ENCODE measurements at places on chromosomes 16 and 17. TPM values are rescaled to one million over a fixed set of nuclear protein-coding genes. Genes with fewer than 3 reads are reported as not detected.

DNA sequence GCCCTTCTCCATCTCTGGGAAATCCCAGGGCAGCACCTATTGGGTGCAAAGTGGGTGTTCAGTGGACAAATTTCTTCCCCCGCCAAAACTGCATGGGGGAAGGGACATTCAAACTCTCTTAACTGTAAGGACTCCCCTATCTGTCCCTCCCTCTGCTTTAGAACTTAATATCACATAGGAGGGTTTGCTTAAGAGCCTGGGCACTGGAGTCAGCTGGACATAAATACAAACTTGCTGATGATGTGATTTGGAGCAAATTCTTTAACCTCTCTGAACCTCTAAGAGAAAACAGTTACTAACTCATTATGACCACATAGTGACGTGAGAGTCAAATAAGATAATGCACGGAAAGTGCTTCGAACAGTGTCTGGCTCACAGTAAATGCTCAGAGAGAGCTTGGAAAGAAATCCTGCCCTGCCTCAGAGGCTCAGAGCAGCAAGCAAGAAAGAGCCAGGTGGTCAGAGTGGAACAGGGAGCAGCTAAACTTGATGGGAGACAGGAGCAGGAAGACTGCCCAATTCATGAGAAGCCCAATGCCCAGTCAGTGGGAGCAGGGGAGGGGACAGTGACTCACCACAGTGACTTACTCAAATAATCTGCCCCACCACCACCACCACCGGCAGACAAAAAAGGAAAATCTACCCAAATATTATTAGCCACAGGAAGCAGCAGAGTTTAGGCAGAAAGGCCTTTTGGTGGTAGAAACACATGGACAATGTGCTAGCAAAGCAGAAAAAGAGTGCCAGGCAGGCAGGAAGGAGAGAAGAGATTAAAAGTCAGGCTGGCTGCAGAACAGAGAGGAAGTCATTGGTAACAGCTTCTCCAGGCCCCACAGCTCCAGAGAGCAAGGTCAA, 23.9 kb upstream of the CCL1 start:
- DNase-seq, result no peak

DNA sequence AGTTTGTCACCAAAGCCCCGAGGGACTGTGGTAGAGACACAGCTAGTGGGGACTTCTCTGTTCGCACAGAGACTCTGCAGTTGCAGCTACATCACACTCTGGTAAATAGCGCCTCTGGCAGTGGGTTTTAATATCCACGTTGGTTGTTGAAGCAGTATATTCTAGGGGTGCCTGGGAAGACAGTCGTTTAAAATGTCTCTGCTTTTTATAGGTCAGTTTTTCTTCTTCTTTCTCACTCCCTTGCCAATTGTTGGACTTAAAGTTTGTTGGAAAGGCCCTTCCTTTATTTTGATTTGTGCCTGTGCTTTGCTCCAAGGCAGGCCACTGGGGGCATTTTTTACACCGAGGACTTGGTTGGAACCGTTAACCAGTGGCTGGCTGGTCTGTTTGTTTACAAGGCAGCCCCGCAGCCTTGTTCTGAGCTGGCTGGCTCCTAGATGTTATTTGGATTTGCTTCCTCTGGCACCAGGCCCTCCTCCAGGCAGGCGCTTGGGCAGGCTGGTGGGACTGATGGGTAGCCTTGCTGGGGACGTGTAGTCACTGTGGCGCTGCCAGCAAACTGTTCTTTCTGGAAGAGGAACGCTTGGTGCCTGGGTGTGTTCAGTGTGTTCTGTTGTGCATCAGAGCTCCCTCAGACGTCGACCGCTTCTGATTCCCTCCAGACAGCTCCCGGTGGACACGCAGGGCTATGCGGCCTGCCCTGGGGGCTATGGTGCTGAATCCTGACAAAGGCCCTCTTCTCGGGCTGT, 218.2 kb upstream of the CHMP6 start:
- no peak for DNase-seq

DNA sequence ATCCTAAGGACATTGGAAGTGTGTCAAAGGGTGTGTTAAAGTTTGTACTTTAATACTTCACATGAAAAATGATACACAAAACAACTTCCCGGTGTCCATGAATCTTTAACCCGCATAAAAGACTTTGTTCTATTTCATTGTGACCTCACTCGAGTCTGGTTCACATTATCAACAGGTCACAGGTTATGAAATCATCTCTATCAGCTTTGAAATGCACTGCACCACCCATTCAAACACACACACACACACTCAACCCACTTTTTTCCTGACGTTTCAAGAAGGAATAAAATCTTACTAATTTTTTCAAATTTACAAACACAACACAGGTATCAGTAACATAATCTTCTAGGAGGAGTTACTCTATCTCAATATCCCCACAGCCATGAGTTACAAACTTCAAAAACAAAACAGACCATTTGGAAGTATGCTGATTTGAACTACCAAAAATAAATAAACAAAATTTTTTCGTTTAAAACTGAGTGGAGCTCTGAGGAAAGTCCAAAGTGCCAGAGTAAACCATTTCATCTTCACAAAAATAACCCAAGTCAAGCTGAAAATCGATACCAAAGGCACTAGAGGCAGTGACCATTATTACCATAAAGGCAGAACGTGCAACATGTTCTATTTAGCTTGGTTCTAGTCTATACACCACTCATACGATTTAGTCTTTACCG, 2.7 kb downstream of the ACOX1 start:
- no peak for DNase-seq

DNA sequence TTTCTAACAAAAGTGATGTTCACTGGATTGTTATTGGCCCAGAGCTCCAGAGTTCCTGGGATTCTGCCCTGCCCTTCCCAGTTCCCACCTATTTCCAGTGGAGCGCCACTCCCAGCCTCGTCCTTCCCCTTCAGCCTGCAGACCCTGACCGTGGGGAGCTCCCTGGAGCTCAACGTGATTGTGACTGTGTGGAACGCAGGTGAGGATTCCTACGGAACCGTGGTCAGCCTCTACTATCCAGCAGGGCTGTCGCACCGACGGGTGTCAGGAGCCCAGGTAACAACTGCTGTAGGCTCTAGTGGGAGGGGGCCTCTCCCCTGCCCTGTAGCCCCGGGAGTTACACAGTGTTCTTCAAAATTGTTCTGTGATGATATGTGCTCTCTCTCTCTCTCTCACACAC, 11.8 kb downstream of the COX6A2 start:
- DNase-seq, result no peak

GRCh38 chr17:8005967-8006730, 3.7 kb downstream of the GUCY2D start:
- no peak for DNase-seq

- no peak for DNase-seq
These were observed 10.9 kb downstream of the KIFC3 start for GRCh38 chr16:57791195-57791892.

GRCh38 chr17:9986754-9987382, 81.8 kb upstream of the RCVRN start:
- DNase-seq, result no peak

GRCh38 chr16:14957576-14958322, 17.1 kb upstream of the PDXDC1 start:
- DNase-seq, result no peak

- no peak for DNase-seq
These were observed 3.1 kb downstream of the MRPL12 start for GRCh38 chr17:81706232-81706611.

DNA sequence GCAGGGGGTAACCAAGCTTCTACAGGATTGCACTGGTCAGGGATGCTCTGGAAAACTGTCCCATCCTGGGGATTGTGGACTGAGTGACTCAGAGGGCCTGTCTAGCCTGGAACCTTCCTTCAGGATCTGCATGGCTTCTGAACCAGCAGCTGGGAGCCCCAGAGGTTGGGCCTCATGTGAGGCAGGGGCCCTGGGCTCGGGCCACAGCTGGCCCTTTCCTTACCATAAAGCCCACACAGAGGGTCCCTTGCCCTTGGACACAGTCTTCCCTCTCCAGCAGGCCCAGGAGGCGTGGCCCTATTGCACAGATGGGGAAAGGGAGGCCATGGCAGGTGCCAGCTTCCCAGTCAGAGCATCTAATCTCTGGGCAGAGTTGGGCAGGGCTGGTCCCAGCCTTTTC, 30.5 kb downstream of the ADCY7 start:
- no peak for DNase-seq

DNA sequence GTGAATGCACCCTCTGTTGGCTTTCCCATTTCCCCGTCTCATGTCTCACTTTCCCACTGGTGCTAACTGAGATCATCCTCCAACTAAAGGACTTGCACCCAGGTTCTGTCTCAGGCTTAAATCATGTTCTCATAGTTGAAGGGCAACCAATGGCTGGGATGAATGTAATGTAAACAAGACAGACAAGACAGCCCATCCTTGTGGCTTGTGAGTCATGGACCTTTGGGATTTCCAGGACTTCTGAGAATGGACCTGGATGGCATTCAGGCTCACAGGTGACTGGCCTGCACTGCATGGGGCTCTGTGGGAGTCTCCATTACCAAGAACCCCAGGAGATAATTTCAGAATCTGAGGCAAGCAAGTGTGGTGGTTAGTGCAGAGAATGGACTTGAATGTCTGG, 347.5 kb downstream of the HAPSTR1 start:
- DNase-seq, result no peak

GRCh38 chr17:29753845-29754439, 131.2 kb upstream of the CORO6 start:
- no peak for DNase-seq

- no peak for DNase-seq
These were observed 105.0 kb downstream of the ABCC6 start for GRCh38 chr16:16118337-16118736.

GRCh38 chr17:68231541-68231940, 16.3 kb upstream of the AMZ2 start:
- no peak for DNase-seq

DNA sequence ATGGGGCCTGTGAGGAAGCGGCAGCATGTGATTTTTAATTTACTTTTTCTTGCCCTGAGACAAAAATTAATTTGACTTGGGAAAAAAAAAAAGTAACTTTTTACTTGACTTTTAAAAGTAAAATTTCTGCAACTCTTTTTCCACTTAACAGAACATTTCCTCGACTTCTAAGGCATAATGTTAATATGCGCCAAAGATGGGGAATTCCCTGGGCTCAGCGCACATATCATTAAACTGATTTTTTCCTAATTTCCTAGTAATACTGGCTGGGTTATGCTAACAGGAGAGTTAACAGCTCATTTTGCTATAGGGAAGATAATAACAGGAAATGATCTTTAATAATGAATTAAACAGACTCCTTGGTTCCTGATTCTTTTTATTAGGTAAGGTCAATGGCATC, 120.6 kb upstream of the CDH5 start:
- DNase-seq, result no peak

- no peak for DNase-seq
These were observed 105.8 kb downstream of the VAT1L start for GRCh38 chr16:77894162-77894561.

DNA sequence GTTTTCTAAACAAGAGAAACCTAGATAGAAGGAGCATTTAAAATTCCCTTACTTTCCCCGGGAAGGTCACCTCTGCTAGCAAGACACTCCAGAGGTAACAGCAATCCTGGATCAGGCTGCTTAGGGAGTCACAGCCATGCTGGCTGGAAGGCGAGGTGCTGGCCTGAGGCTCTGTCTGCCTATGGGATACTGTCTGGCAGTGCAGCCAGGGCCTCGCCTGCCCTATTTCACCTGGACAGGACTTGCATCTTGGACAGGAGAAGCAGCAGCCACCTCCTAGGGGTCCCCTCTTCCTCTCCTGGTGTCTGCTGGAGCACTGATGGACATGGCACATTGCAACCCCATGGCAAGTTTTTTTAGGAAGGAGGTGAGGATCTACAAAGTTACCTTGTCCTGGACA, 15.1 kb downstream of the FA2H start:
- DNase-seq, result no peak

- DNase-seq, result no peak
These were observed 264.9 kb upstream of the TBX2 start for GRCh38 chr17:61134551-61135235.

DNA sequence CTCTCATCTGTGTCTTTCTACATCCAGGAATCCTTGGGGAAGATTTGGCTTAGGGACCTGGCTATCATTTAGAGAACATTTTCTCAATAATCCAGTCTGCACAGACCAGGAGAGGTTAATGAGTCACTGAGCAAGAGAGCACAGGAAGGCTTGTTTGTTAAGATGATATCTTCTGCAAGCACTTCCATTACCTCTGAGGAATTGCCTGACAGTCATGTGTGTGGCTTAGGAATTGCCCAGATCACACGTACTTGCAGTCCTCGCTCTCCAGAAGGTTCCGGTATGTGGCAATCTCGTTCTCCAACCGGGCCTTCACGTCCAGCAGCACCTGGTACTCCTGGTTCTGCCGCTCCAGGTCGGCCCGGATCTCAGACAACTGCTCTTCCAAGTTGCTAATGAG, 3.3 kb downstream of the KRT37 start:
- DNase-seq, result no peak

GRCh38 chr17:67922503-67922902, 73.8 kb downstream of the C17orf58 start:
- no peak for DNase-seq

GRCh38 chr17:542943-543342, 171.7 kb downstream of the VPS53 start:
- DNase-seq, result no peak

- DNase-seq, result no peak
These were observed 76.0 kb downstream of the RAP1GAP2 start for GRCh38 chr17:2872282-2872681.

DNA sequence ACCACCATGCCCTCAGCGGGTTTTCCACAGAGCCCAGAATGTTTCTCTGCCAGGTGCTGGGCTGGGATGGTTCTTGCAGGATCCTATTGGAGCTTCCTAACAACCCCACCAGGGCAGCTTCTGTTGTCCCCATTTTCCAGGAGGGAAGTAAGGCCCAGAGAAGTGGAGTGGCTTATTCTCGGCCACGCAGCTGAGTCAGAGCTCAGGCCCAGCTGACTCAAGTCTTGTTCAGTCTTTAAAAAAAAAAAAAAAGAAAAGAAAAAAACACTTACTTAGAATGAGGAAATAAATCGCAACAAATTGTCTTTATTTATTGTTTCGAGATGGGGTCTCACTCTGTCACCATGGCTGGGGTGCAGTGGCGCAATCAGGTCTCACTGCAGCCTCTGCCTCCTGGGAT, 413.0 kb downstream of the CPPED1 start:
- no peak for DNase-seq

GRCh38 chr17:50464736-50465135, 3.9 kb downstream of the CHAD start:
- DNase-seq, result no peak

Gene ZNF771
- total RNA-seq, result 13.6 TPM

Gene TMED6
- not detected for total RNA-seq

Gene RNF43
- total RNA-seq, result not detected

Gene UNC13D
- 5.2 TPM for total RNA-seq

Gene FBXW10B
- 1.1 TPM for total RNA-seq

Gene MCRIP2
- 33.3 TPM for total RNA-seq

Gene CMTM2
- not detected for total RNA-seq

Gene PRCD
- total RNA-seq, result 2.3 TPM

Gene C17orf50
- not detected for total RNA-seq

Gene CTRB2
- not detected for total RNA-seq

Gene ITGAD
- total RNA-seq, result 0.28 TPM

Gene SRCIN1
- 3.5 TPM for total RNA-seq

Gene RPRML
- total RNA-seq, result not detected

Gene TP53TG3
- total RNA-seq, result not detected

Gene KIFC3
- total RNA-seq, result 58.6 TPM

Gene PTX4
- not detected for total RNA-seq

Gene ACSM2A
- total RNA-seq, result not detected

Gene LLGL2
- total RNA-seq, result 5.4 TPM
